ENCODE measurements at places on chromosomes 16 and 17. TPM values are rescaled to one million over a fixed set of nuclear protein-coding genes. Genes with fewer than 3 reads are reported as not detected.

The TBC1D3I gene
- total RNA-seq: 0.41 TPM

The GDPD3 gene
- total RNA-seq: 3.6 TPM

GRCh38 chr17:77601054-77601979 lies 357.2 kb upstream of the TNRC6C start:
- no peak for DNase-seq

- DNase-seq: no peak
Measured at GRCh38 chr17:42474276-42474675, 15.6 kb downstream of the ATP6V0A1 start.

- no peak for DNase-seq
Measured at GRCh38 chr16:5005916-5006315, 27.8 kb downstream of the NAGPA start.

DNA sequence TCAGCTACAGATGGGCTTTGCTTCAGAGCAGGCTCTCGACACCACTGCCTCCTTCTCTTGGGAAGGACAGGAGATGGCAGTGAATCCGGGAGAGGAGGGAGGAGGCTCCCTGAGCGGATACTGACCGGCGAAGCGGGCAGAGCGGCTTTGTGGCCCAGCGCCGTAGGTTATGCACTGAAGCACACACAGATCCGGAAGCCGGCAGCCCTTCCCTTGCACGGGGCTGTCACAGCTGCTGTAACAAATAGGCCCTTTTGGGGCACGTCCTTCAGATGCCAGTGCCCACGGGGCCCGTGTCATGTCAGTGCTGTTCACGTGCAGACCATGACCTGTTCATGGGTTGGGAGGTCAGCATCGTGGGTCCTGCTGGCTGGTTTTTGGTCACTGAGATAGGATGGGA lies 144.7 kb upstream of the CHMP6 start:
- no peak for DNase-seq

DNA sequence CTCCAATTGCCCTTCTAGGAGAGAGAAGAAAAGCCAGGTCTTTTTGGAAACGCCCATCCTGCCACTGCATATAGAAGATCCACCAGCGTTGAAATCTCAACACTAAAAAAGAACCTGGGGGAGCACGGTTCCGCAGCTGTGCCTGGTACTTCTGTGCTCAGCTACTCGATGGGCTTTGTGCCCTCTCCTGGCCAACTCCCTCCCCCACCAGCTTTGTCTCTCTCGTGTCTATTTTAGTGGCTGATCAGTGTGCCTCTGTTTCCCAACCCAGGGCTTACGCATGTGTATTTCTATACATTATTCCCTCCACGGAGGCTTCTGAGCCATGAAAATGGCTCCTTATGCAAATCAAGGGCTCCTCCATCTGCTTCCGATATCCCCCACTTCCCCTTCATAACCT lies 83.5 kb downstream of the RBFOX3 start:
- no peak for DNase-seq
